ENCODE measurements at places on chromosomes 16 and 17. TPM values are rescaled to one million over a fixed set of nuclear protein-coding genes. Genes with fewer than 3 reads are reported as not detected.

The SSTR5 gene
- polyA plus RNA-seq = not detected

DNA sequence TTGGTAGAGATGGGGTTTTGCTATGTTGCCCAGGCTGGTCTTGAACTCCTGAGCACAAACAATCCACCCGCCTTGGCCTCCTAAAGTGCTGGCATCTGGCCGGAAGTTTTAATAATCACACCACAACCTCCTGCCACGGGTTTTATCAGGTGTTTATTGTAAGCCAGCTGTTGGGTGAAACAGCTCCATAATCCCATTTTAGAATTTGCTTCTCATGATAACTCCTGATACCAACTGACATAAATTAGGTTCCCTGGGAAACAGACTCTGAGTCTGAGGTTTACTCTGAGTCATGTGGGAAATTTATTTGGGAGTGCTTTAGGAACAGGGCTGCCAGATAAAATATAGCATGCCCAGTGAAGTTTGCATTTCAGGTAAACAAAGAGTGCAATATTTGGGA, 122.6 kb upstream of the MED13 start:
- no peak for DNase-seq

DNA sequence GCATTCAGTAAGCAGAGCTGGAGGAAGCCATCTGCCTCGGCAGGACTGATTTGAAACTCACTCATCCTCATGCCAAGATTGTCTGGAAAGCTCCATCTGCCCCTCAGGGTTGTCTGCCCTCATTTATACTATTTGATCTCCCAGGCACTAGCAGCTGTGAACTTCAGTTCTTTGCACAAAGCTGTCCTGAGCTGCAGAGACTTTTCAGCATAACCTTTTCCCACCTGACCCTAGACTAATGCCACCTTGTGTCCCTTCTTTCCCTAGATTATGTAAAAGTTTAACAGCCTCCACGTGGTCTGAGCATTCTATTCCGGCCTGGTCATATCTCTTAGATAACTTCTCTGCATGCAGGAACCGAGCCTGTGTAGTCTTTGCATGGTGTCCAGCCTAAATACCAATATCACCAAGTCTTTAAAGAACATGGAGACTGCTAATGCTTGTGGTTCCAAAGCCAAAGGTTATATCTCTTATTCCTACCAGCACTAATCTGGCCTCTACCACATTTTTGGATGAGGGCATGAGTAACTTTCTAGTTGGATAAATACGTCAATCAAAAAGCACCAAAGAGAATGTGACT, 29.1 kb downstream of the STAT5A start:
- DNase-seq = no peak

DNA sequence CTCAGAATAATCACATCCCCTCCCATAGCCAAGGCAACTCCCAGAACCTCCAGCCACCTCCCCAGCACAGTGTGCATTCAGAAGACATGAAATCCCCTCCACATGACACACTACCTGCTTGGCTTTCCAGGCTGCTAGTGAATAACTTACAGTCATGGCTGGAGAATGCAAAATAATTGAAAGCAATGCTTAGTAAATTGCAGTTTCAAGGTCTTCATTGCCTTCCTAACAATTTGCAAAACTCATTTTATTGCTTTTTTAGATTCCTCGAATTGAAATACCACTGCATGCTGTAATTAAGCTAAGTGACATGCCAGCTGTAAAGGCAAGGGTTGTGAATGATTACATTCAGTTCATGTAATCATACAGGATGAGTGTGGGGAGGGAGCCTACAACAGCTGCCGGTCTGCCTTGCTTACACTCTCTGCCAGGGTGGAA, 29.0 kb upstream of the HOXB13 start:
- DNase-seq = no peak

DNA sequence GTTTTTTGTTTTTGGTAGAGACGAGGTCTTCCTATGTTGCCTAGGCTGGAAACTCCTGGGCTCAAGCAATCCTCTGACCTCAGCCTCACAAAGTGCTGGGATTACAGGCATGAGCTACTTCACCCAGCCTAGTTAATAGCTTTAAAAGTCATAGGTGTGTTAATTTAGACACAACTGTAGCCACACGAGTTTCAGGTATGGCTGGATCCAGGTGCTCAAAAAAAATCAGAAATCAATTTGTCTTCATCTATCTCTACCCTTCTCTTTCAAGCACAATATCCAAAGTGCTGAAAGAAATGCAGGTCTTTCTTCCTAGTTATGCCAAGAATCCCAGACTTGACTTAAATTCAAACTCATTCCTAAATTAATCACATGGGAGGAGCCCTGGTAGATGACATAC, 23.9 kb upstream of the C16orf87 start:
- no peak for DNase-seq

DNA sequence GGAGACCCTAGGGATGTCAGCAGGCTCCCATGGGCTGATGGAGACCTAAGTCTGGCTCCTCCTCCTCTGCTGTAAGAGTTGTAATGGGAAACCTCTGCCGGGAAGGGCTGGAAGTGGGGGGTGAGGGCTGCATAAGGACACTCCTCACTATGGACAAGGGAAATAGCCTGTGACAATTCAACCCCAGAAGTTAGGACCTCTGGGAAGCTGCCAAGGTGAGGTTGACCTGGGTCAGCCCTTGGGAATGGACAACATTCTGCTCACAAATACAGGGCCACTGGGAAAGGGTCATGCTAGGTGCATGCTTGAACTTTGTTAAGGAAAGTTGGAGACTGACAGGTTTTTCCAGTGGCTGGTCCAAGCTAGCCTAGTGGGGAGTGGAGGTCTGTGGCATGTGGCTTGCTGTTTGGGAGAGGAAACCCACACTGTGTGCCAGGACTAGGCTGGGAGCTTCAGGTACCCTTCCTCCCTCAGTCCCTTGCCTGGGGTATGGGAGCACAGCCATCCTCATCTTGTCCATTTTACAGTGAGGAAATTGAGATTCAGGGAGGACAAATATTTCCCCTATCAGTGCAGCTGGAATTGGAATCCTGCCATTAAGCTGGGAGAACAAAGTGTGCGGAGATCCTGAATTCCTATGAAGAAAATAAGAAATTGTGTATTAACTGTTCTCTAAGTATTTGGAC, 190.4 kb downstream of the SALL1 start:
- no peak for DNase-seq

Data from right lung (tissue), 10 donors.